ENCODE measurements at places on chromosomes 5 and 9.

DNA sequence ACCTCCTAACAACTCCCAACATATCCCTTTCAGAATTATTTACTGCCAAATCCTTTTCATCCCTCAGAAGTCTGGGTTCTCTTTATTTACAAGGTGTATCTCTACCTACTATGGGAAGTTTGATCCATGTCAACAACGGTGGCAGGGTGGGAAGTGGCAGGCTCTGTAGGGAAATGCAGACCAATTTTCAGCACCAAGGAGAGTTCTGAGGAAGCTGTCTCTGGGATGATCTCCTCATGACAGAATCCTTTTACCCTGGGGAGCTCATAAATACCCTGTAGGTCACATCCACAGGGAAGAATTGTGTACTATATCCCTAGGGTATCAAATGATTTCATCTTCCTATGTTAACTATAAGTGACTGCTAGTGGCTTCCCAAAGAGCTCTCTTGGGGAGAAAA lies 107.8 kb upstream of the NEK6 start:
- no peak for DNase-seq

DNA sequence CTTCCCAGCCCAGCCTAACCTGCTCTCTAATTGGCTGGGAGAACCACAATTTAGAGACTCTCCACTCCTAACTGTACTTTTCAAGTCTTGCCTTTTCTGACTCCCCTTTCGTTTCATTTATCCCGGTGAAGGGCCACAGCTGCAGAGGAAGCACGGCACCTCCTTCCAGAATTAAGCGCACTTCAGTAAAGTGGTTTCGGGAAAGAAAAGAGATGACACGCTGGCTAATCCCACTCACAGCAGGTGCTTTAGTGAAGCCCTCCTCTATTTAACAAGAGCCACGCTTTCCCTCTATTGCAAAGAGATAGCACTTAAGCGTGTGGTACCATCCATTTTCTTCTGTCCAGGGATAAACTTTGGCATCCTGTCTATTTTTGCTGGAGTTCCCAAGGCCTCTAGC lies 4.8 kb downstream of the DNAH5 start:
- DNase-seq, result no peak

- DNase-seq, result no peak
Measured at GRCh38 chr9:82593501-82593900, 469.4 kb downstream of the RASEF start.

- no peak for DNase-seq
Measured at GRCh38 chr9:123922911-123923310, 7.0 kb downstream of the DENND1A start.

DNA sequence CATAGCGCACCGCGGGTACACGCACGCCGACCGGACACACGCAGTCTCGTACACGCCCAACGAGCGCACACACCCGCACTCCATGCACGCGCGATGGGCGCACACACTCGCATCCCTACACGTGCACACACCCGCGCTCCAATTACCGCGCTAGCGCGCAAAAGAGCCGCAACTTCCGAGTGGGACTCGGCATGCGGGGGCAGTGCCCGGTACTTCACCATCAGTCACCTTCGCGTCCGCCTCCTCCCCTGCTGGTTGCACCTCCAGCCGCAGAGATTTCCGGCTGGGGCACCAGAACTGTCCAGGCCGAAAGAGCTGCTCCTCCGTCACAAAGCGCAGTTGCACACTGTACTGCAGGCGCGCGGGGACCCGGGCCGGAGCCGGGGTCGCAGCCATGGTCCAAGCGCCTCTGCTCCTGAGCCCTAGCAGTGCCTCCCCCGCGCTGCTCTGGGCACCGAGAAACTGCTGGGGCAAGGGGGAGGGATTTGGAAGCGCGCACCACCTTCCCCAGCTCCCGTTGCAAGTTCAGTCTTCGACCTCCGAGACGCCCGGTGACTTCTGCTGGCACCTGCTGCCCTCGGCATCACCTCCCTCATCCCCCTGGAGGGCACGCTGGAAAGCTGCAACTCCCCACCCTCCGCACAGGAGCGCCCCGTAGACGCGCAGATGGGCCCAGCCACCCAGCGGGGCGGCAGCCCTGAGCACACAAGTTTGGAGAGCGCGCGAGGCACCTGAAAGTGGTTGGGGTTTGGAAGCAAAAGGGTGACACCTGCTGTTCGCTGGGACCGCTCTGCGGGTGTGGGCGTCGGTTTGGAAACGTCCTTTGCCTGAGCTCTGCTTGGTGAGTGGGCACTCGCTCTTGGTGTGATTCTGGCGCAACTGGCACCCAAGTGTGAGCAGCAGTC lies 337.4 kb upstream of the PUM3 start:
- no peak for DNase-seq

GRCh38 chr9:96618209-96619123 lies 1.2 kb downstream of the CDC14B start:
- no peak for DNase-seq

- no peak for DNase-seq
Measured at GRCh38 chr9:122614362-122614761, at the start of gene OR1Q1. OR1Q1 (plus strand) TSS chr9:122614738; CDS start chr9:122614738, 0 bp downstream.

DNA sequence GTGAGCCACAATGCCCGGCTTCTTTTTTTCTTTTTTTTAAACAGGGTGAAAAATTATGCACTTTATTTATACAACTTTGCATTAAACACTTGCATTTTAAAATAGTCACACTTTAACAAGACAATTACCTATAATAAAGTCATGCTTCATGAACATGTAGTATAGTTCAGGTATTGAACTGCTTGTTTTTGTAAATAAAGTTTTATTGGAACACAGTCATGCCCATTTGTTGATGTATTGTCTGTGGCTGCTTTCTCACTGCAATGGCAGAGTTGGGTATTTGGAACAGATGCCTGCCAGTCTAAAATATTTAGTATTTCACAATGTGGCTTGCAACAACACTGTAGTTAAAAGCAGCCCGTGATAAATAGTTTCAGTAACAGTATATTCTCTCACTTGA lies 32.8 kb upstream of the CCL21 start:
- DNase-seq, result no peak

- DNase-seq, result no peak
Measured at GRCh38 chr5:59725392-59725767, 168.1 kb downstream of the PDE4D start.
